ENCODE measurements at places on chromosomes 3 and 15.

DNA sequence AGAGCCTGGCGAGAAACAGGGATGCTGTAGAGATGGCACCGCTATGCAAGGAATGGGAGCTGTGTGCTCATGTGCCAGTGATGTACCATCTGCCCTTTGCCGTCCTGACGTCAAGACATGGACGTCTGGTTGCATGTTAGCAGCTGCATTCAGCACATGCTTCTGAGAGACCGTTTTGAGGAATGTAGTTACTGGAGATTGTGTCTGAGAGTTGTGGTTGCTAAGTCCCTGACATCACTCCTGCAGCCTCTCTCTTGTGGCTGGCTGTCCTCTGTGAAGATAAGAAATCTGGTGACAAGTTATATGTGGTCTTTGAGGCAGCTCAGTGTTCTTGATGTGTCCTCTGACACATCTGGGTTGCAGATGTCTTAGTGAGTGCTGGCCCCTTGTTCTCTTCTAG lies 165.1 kb downstream of the APBA2 start:
- DNase-seq = no peak
- H3K36me3 ChIP-seq = no peaks in the 10 kb centered on the region
- no peak overlapping the region for H3K27ac ChIP-seq
- H3K4me1 ChIP-seq = no peaks in the 10 kb centered on the region

DNA sequence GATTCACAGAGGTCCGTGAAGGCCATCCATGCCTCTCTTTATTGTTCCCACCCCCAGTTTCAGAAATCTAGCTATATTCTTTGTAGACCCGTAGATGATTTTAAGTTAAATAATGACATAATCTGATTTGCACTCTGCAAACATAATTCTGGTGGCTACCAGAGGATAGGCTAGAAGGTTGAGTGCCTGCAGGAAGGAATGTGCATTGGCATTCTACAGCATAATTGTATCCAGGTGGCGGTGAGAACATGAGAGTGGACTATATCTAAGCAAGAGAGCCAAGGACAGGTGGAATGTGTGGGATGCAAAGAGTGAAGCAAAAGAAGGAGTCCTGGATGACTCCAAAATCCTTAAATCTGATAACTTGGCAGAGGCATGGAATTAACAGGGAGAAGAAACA lies 298.5 kb upstream of the MME start:
- no peak for DNase-seq
- H3K27ac ChIP-seq = no peak overlapping the region
- no peak overlapping the region for H3K4me3 ChIP-seq
- H3K4me1 ChIP-seq = no peaks in the 10 kb centered on the region
- no peaks in the 10 kb centered on the region for H3K36me3 ChIP-seq

DNA sequence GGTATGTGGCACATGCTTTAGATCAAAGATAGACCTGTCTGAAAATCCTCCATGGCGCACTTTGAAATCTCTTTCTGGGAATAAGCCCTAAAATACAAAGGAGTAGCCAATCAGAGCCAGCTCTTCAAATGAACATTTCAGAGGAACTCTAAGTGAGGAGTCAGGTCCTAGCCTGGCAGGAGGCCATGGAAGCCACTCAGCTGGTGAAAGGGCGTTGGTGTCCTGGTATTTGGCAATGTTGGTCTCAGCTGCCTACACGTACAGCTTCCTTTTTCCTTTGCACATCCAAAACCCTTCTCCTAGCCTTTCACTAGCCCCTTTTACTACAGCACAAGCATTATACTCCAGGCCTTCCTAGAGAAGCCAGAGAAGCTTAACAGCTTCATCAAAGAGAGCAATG lies 5.5 kb downstream of the WDR73 start:
- peaks cover 47% of the 10 kb centered on the region for H3K36me3 ChIP-seq
- peak; percentile 94 for DNase-seq
- no peaks in the 10 kb centered on the region for H3K27me3 ChIP-seq
- H3K4me1 ChIP-seq = peaks cover 12% of the 10 kb centered on the region
- no peak overlapping the region for H3K4me3 ChIP-seq
- H3K27ac ChIP-seq = no peak overlapping the region

DNA sequence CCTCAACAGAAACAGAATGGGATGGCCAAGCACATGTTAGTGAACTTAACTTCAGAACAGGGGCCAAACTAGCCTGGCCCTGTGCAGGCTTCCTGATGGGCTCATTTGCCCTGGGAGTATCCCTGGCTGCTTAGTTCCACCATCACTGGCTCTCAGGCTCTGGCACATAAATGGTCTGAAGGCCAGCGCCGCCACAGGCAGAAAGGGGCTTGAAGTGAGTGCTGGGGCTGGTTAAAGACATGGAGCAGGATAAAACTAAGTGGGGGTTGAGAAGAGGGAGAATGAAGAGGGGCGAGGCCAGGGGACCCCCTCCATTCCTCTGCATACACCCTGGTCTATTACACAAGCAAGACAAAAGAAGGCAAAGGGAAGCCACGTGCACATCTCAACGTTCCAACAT lies 12.2 kb downstream of the SLCO2A1 start:
- H3K36me3 ChIP-seq = no peaks in the 10 kb centered on the region
- no peaks in the 10 kb centered on the region for H3K27me3 ChIP-seq
- H3K4me1 ChIP-seq = no peaks in the 10 kb centered on the region
- no peak for DNase-seq
- no peak overlapping the region for H3K27ac ChIP-seq

DNA sequence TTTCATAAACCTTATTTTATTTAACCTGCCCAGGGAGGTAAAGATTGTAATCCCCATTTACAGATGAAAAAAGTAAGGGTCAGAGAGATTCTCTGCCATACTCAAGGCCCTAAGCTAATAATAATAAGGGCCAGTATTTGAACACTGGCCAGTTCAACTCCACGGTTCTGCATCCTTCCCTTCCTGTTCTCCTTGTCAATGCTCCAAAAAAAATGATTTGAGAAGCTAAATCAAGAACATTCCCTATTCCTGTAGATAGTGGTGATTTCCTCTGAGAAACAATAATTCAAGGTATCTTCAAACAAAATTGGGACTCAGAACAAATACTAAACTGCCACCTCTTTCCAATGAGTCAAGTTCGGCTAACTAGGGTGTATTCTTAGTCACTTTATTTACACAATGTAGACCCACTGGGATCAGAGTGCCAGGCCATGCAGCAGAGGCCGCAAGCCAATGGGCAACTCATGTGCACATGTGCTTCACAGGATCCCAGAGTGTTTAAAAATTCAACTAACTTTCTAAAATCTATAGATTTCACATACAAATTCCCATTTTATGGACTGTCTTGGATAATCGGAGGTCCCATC lies 459.6 kb upstream of the WNT5A start:
- H3K36me3 ChIP-seq = no peaks in the 10 kb centered on the region
- H3K4me1 ChIP-seq = no peaks in the 10 kb centered on the region
- no peak overlapping the region for H3K27ac ChIP-seq
- no peaks in the 10 kb centered on the region for H3K27me3 ChIP-seq

DNA sequence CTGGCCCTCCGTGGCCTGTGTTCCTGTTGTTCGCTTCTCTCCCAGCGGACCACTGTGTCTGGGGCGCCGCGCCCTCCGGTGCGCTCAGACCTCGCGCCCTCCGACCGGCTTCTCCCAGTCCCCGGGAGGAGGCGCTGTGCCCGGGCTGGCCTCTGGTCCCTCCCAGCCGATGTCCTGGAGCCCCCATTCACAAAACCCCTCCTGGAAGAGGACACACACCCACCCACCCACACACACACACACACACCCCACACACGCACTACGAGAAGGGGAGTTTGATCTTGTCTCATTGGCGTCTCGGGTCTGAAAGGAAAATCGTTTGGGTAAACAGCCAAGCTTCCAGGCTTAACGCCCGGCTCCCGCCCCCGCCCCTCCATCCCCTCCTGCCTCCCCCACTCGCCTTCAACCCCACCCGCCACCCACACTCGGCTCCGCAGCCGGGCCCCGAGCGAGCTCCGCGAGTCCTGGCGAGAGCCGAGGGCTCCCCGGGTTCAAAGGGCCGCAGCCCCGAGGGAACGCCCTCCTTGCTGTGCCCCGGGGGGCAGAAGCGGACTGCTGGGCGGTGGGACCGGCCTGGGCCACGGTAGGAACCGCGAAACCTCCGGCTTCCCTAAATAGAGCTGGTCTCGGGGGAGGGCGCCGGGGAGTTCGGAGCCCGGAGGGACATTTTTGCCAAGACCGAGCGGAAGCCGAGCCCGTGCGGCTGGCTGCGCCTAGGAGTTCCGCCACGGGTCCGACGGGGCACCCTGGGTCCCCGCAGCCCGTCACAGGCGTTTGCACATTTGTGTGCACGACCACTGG lies 23.6 kb downstream of the NR2F2 start:
- H3K4me3 ChIP-seq = peak overlapping the region; percentile 28
- H3K27ac ChIP-seq = peak overlapping the region; percentile 80
- H3K4me1 ChIP-seq = peaks cover 46% of the 10 kb centered on the region
- H3K36me3 ChIP-seq = no peaks in the 10 kb centered on the region
- peaks cover 53% of the 10 kb centered on the region for H3K27me3 ChIP-seq

DNA sequence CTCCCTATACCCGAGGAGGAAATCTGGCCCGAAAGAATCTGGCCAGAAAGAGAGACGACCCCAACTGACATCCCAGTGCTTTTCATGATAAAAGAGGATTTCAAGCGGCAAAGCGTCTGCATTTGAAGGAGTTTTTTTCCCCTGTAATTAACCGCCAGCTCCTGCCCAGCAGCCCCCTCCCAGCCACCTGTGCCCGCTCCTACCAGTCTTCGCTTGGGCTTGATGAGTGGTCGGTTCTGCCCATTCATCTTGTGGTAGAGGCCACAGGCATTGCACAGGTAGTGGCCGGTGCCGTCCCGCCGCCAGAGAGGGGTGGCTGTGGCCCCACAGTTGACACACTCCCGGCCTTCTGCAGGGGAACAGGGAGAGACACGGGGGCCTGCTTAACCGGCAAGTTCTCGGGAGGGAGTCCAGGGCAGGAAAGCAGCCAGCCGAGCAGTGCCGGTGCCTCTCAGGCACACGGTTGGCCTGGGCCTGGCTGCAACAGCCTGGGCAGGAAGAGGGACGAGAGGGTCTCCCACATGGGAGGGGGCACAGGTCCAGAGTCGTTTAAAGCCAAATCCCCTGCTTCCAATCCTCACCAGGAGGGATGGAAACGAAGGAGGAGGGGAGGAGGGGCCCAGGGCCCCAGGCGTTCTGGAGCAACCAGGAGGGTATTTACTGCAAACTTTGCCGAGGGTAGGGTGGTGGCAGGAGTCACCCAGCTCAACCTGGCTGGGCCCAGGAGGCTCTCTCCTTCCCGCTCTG lies 9.2 kb downstream of the GATA2 start:
- no peaks in the 10 kb centered on the region for H3K36me3 ChIP-seq
- peaks cover 16% of the 10 kb centered on the region for H3K4me1 ChIP-seq
- H3K27ac ChIP-seq = peak overlapping the region; percentile 30

DNA sequence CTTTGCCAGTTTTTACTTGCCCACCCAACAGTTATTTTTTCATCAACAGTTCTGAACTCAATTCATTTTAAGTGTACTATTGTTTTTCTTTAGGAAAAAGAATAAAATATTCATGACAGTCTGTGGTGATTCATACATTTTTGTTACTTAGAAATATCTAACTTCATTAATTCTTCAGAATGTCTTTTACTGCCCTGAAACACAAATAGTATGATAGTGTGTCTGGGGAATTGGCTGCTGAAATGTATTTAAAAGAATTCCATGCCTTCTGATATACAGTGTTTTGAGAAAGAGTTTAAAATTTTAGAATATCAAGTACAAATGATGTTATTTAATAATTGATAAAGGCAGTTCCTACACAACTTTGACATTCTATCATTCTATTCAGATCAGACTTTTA lies 854.1 kb downstream of the NAALADL2 start:
- H3K36me3 ChIP-seq = no peaks in the 10 kb centered on the region
- no peaks in the 10 kb centered on the region for H3K27me3 ChIP-seq
- no peaks in the 10 kb centered on the region for H3K4me1 ChIP-seq
- no peak overlapping the region for H3K27ac ChIP-seq
- H3K4me3 ChIP-seq = no peak overlapping the region

DNA sequence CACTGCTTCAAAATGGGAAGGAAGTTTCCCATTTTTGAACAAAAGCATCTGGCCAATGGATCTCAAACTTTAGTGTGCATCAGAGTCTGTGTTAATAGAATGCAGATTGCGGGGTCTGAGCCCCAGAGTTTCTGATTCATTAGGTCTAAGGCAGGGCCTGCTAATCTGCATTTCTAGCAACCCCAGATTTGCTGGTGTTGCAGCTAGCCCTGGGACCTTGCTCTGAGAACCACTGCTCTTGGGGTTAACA lies 30.7 kb upstream of the USP3 start:
- peaks cover 21% of the 10 kb centered on the region for H3K4me1 ChIP-seq
- no peak overlapping the region for H3K4me3 ChIP-seq
- DNase-seq = no peak
- H3K27me3 ChIP-seq = no peaks in the 10 kb centered on the region

DNA sequence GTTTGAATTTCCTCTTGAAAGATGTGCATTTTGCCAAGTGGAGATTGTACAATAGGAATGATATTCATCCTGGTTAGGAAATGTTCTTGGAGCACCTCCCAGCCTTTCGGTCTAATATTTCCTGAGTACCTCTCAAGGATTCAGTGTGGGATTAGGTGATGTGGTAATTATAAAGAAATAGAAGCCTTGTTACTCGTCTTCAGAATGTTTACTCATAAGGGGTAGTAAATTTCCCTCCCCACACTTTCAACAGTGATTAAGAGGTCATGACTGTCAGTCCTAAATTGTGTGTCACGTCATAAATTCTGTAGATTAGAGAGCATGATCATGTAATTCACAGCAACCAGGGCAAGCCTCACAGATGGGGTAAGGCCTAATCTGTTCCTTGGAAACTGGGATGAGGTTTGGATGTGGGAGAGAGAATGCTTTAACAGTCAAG lies 633.1 kb upstream of the TBL1XR1 start:
- DNase-seq = no peak
- no peaks in the 10 kb centered on the region for H3K36me3 ChIP-seq
- H3K27me3 ChIP-seq = no peaks in the 10 kb centered on the region
- H3K4me3 ChIP-seq = no peak overlapping the region
- peaks cover 26% of the 10 kb centered on the region for H3K4me1 ChIP-seq

DNA sequence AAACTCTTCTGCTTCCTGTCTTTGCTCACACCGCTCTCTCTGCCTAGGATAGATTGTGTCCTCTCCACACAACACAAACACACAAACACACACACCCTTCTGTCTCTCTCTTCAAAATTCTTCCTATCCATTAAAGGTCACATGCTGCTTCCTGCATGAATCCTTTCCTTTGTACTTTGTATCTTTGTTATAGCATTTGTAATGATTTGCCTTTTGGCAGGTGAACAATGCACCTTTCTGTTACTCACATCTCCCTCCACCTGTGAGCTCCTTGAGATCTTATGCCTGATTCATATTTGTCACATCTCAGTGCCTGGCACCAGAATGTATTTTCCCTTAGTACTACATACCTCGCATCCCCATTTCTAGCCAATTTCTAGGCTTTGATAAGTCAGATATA lies 251.4 kb upstream of the UMPS start:
- no peak overlapping the region for H3K27ac ChIP-seq
- H3K36me3 ChIP-seq = no peaks in the 10 kb centered on the region
- DNase-seq = no peak
- H3K4me1 ChIP-seq = no peaks in the 10 kb centered on the region
- H3K27me3 ChIP-seq = no peaks in the 10 kb centered on the region

GRCh38 chr3:177982034-177982433 lies 554.2 kb upstream of the KCNMB2 start:
- no peaks in the 10 kb centered on the region for H3K36me3 ChIP-seq
- no peaks in the 10 kb centered on the region for H3K4me1 ChIP-seq
- H3K27ac ChIP-seq = no peak overlapping the region
- H3K4me3 ChIP-seq = no peak overlapping the region
- no peaks in the 10 kb centered on the region for H3K27me3 ChIP-seq
- DNase-seq = no peak
